ENCODE measurements at places on chromosomes 4 and X. TPM values are rescaled to one million over a fixed set of nuclear protein-coding genes. Genes with fewer than 3 reads are reported as not detected.

- no peak for DNase-seq
These were observed 237.4 kb downstream of the DCLK2 start for GRCh38 chr4:150315691-150316090.

The UGT2A1 gene
- total RNA-seq = not detected

GRCh38 chrX:40142417-40142816, 44.7 kb upstream of the BCOR start:
- no peak for DNase-seq

GRCh38 chrX:153642051-153642654, 4.8 kb upstream of the DUSP9 start:
- DNase-seq = peak; percentile 56

GRCh38 chr4:87056881-87057280, 122.1 kb downstream of the AFF1 start:
- DNase-seq = no peak

- DNase-seq = no peak
These were observed 220.5 kb upstream of the RPS6KA3 start for GRCh38 chrX:20487227-20487626.

The PAK3 gene
- not detected for total RNA-seq

The P2RY4 gene
- 0.40 TPM for total RNA-seq

The CD38 gene
- total RNA-seq = 179 TPM

The CPZ gene
- total RNA-seq = not detected

GRCh38 chrX:55220119-55220794, at the start of gene PAGE5:
Gene PAGE5, plus strand, starts transcription at chrX:55220346. Its CDS starts 1,037 bp downstream, at chrX:55221383.
- DNase-seq = no peak

The ADH1C gene
- not detected for total RNA-seq

GRCh38 chrX:28126886-28127285, 145.6 kb upstream of the DCAF8L1 start:
- no peak for DNase-seq

DNA sequence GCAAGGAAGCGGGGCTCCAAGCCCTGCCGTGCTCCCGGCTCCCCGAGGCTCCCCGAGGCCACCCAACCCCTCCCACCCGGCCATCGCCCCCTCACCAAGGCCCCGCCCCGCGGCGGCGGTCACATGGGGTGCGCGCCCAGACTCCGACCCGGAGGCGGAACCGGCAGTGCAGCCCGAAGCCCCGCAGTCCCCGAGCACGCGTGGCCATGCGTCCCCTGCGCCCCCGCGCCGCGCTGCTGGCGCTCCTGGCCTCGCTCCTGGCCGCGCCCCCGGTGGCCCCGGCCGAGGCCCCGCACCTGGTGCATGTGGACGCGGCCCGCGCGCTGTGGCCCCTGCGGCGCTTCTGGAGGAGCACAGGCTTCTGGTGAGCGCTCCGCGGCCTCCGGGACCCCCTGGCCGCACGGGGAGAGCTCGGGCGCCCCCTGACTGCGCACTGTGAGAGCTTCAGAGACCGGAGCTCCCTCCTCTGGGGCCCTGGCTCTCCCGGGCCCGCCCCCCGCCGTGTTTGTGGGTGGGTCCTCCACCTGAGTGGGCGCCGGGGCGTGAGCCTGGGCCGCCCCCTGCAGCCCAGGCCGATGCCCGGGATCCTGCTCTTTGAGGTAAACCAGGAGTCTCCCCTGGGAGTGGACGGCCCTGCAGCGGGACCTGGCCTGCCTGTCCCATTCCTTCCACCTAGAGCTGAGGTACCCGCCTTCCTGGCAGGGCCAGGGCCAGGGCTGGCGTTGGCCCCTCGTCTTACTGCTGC, at the start of gene IDUA:
IDUA (plus strand) TSS at position 166 of the 745 bp plus-strand sequence; CDS start at position 207, 41 bp downstream.
- DNase-seq = peak; percentile 88

GRCh38 chr4:148573296-148573695, 131.1 kb upstream of the NR3C2 start:
- no peak for DNase-seq

DNA sequence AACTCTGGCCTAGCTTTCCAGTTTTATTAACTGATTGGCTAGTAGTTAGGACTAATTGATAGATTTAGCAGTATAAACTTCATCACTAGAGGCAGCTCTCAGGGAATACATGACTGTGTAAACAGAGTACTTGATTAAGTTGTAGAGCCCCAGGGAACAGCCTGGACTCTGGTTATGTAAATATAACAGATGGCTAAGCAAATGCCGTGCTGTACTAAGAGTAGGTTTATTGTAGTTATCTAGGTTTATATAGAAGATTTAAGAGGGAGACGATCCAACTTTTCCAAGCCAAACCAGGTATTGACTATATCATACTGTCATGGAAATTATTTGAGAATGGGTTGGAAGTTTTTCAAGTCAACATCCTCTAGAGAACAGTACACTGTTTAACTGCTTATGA, 463.4 kb upstream of the GRID2 start:
- no peak for DNase-seq

The CFAP299 gene
- not detected for total RNA-seq

GRCh38 chr4:53100501-53101190, 238.5 kb downstream of the RASL11B start:
- no peak for DNase-seq

DNA sequence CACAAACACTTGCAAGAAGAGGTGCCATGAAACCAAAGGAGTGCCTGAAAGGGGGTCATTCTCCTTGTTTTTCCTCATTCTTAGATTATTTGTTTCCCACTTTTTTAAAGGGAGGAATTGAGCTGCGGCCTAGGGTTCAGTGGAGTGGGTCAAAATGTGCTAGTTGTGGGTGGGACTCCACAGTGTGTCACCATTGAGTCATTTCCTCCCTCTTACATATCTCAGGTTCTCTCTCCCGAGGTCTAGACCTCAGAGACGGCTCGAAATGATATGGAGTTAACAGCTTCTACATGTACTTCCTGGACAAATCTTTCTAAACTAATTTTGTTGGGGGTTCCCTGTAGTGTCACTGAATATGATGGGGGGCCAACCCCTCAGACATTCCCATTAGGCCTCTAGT, 328.4 kb upstream of the SPANXN1 start:
- DNase-seq = no peak

The SPARCL1 gene
- total RNA-seq = not detected

The ITIH6 gene
- not detected for total RNA-seq

The LUZP4 gene
- not detected for total RNA-seq

The SLC26A1 gene
- total RNA-seq = 0.88 TPM

The PTPN13 gene
- total RNA-seq = 2.1 TPM

- no peak for DNase-seq
These were observed 37.0 kb upstream of the GATB start for GRCh38 chr4:151797853-151798252.

The NEIL3 gene
- total RNA-seq = 5.9 TPM

DNA sequence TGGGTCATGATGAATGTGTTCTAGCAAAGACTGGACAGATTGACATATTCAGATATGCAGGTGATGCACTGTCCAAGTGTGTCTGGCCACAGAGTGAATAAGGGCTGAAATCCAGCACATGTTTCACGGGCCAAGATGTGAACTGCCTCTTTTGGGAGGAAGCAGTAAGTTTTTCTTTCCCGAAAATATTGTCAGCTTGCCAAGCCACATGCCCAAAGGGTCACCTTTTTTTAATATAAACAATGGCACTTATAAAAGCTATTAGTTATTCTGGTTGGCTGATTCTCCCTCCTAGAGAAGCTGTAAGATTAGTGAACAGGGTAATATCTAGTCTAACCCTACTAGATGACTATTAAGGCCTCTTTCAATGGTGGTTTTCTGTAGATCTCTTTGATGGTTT, 1.5 kb upstream of the EDNRA start:
- no peak for DNase-seq

DNA sequence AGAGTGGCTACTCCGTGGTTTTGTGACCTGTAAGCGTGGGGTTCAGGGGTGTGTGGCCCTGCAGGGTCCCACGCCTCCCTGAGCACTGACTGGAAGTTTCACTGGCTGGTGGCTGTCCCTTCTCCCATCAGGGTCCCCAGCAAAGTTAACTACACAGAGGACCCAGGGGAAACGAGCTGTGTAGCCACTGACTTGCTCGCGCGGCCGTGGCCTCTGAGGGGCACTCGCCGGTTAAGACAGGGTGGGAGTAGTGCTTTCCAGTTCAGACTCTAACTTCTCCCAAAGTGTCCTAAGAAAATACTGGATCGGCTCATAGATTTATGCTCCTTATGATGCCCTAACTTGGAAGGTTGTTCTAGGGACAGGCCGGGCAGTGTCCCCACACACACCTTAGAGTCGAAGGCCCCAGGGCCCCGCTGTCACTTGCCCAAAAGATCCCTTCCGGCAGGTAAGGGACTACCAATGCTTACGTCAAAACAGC, 28.2 kb downstream of the NELFA start:
- DNase-seq = peak; percentile 41

- DNase-seq = no peak
These were observed 3.4 kb downstream of the SPATA4 start for GRCh38 chr4:176191974-176192373.

The EXOC1L gene
- total RNA-seq = not detected

DNA sequence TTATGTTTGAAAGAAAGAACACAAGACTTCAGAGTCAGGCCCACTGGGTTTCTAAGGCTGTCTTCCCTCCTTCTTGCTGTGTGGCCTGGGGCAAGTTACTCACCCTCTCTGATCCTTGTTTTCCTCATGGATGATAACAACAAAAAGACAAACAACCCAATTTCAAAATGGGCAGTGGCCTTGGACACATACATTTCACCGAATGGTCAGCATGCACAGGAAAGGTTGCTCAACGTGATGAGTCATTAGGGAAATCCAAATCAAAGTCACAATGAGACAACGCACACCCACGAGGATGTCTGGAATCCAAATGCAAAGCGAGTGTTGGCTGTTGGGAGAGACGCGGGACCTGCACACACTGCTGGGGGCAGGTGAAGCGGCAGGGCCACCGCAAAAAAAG, 50.8 kb upstream of the PPP2R2C start:
- DNase-seq = no peak

The UGT2B17 gene
- not detected for total RNA-seq

DNA sequence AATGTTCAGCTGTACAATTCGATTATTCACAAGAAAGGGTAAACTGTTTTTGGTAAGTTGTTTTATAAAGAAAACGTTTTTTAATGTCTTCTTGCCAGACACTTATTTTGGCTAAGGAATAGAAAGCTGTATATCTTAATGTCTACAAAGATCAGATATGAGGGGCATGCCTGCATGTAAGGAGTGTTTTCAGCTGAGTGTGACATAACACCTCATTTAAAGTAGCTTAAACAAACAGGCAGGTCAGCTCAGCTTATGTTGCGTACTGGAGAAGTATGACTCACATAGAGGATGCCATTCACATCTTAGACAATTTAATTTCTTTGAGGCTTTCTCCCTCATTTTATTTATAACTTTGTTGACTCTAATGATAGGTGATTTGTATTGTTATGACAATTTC, 30.4 kb downstream of the LAMTOR3 start:
- no peak for DNase-seq

GRCh38 chr4:6782846-6783110, 251 bp downstream of the KIAA0232 start:
- DNase-seq = no peak

GRCh38 chr4:56184214-56184613, 203.1 kb downstream of the AASDH start:
- no peak for DNase-seq

- no peak for DNase-seq
These were observed 49.3 kb upstream of the EPGN start for GRCh38 chr4:74258963-74259362.

GRCh38 chrX:104522386-104522785, 43.6 kb upstream of the IL1RAPL2 start:
- DNase-seq = no peak

DNA sequence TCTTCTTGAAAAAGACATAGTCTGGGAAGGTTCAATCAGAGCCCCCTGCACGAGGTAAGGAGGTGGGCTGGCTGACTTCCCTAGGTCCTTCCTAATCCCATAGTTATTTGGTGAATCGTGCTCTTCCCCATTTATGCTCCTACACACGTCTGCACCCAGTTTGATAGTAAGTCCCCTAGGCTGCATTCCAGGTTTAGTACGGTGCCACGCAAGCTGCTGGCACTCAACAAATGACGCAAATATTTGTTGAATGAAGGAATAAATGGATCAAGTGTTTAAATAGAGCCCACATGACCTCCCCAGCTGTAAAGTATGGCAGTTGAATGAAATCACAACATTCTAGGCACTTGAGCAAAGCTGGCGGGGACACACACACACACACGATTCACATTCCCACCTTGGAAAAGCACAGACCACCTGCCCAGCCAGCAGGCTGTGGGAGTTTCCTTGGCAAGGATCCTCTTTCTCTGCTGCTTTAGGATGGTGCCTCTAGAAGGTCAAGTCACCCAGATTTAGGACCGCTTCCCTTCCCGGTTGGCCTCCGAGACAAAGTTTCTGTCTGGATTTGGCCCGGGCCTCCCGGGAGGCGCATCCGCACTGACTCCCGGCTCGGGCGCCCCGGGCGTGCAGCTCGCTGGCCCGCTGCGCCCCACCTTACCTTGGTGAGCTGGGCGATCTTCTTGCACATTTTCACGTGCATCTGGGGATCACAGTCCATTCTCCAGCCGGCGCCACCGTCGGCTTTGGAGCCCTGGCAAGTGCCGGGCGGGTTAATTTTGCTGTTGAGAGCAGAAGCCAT, 721 bp downstream of the FAM184B start:
- DNase-seq = no peak

GRCh38 chr4:2413821-2414610, 4.4 kb downstream of the ZFYVE28 start:
- DNase-seq = no peak

- DNase-seq = no peak
These were observed 149.4 kb upstream of the CHRDL1 start for GRCh38 chrX:110944751-110945675.

The USP26 gene
- total RNA-seq = not detected

- no peak for DNase-seq
These were observed 270.2 kb downstream of the TLL1 start for GRCh38 chr4:166143227-166143626.

- DNase-seq = no peak
These were observed 33.2 kb upstream of the BMP15 start for GRCh38 chrX:50877310-50877709.
